RPMI7951 (cell line): ENCODE measurements at places on chromosomes 5 and 9. TPM values are rescaled to one million over a fixed set of nuclear protein-coding genes. Genes with fewer than 3 reads are reported as not detected.

Gene PCA3
- total RNA-seq, result not detected in 2 replicates

Gene KCNMB1
- total RNA-seq, result not detected in 2 replicates

- DNase-seq, result no peak
These were observed 694.5 kb upstream of the RIOK2 start for GRCh38 chr5:97877588-97877987.

GRCh38 chr5:79800979-79801827 lies 111.6 kb downstream of the CMYA5 start:
- peak; percentile 30 for DNase-seq

- no peak for DNase-seq
These were observed 602 bp upstream of the CD274 start for GRCh38 chr9:5449521-5450358.
